ENCODE measurements at places on chromosomes 16 and 17.

DNA sequence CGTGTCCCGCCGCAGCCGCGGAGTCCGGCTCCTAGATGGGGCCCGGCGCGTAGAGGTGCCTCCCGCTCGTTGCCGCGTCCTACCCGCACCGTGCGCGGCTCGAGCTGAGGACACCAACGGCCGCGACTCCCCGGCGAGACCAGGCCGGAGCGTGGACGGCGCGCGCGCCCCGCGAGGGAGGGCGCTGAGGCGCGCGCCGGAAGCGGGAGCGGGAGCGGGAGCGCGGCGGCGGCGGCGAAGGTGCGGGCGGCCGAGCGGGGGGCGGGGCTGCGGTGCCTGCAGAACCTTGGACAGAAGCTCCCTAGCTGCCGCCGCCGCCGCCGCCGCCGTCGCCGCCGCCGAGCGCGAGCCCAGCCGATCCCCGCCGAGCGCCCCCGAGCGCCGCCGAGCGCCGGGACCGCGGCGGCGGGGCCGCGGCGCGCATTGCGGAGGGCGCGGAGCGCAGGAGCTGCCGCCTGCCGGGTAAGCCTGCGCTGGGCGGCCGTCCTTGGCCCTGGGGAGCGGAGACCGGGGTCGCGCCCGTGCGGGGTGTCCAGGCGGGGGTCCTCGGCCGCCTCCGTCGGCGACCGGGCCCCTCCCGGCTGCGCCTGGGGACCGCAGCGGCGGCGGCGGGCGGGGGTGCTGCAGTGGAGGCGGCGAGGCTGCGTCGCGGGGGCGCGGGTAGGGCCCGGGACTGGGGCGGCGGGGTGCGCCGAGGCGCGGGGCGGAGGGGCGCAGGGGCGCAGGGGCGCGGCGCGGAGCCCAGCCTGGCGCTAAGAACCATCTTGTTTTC, at the start of gene CDK5R1:
TSS of gene CDK5R1 (plus strand) at position 293 of the 772 bp plus-strand sequence. CDS start 628 bp downstream, outside the sequence.
- DNase-seq, result no peak

DNA sequence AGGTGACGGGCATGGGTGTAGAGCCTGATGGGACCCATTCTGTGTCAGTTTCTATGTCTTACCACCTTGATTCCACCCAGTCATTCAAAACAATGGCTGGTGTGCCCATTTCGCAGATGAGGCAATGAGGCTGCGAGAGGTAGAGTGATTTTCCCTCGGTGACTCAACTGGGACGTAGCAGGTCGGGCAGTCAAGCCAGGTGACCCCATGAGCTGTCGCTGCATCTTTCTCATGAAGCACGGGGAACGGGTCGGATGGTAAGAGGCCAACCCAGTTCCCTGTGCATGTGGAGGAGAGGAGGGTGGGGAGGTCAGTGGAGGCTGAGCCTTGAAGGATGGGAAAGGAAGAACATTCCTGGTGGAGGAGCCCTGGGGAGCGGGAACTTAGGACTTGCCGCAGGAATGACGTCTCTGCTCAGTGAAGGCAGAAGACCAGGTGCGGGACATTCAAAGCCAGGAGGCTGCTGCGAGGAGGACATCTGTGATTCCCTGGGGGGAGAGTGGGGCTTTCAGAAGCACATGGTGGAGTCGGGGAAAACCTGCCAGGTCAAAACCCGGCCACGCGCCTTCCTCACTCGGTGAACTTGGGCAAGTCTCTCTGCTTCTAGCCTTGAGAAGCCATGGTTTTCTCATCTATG, 1.1 kb downstream of the IL21R start:
- DNase-seq, result no peak

DNA sequence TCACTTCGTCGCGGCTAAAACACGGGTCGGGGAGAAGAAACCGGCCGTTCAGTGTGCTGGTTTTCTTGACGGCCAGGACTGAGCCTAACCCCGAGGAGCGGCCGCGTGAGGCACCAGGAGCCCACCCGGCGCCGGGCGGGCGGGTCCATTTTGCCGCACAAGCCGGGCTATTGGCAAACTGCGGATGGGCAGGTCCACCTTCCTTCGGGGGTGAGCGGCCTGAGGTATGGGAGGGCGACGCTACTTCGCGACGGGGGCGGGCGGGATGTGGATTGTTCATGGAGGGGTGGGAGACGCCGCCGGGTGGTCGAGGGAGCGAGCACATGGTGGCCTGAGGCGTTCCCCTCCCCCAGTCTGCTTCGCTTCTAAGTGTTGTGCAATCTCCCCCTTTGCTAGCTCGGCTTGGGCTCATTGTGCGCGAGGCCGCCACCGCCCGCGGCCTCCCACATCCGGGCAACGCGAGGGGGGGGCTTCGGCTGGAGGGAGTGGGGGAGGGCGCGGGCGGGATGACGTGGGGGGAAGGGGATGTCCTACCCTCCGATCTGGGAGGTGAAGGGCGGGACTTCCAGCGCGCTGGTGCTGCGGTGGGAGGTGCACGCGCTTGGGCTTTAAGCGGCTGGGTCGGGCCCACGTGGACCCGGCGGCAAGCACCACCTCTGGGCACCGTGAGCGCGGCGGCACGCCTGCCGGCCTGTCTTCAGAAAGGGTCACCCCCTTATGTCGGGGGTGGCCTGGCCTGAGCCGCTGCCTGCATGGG, 5.9 kb upstream of the CD68 start:
- DNase-seq, result peak; percentile 97

DNA sequence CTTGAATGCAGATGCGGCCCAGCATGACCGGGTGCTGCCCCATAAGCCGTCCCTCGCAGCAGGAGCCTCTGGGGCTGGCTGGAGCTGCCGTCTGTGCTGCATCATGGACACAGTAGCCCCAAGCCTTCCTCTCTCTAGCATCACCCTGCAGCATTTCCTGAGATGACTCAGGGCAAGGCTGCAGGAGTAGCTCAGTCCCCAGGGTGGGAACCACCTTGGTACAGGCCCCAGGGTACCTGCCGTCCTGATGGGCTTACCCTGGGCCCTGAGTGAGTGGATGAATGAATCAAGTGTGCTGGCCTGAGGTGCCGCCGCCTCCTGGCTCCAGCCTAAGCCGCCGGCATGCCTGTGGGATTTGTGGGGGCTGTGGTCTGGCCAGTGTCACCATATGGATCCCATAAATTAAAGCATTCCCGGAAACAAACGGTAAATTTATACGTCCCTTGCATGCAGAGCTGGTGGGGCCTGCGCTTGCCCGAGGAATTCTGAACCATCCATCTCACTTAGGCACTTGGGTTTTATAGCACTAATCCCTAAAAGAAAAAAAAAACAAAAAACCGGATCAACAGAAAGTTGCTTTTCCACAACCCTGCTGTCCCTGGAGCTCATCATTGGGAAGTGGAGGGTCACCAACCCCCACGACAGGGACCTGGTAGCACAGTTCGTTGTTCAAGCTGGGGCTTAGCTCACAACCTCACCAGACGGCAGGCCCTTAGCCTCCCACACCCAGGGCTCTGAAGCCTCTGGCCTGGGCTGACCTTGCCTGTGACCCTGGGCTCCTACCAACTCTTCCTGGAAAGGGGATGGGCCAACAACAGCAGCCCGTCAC, 242.6 kb upstream of the CIBAR2 start:
- no peak for DNase-seq

Measured in left lung (tissue), 14 donors.